Neuronal stem cell (in vitro differentiated cells): ENCODE measurements at places on chromosomes 2 and 18.

DNA sequence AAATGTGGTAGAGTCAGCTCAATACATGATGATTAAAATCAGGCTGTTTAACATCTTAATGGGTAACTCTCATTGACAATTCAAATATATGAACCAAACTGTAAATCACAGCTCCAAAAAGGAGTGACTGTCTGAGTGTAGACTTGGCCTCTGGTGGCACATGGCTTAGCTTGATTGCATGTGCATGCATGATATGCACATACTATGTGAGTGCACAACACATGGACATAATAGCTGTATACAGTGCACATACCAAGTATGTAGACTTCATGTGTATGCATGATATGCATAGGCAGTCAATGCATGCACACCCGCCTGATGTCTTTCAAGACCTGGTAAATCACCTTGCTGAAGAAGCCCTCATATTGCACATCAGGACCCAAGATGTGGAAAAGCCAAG is 252.0 kb upstream of the SOX11 start:
- DNase-seq: no peak

GRCh38 chr2:104863146-104863467 is 9.2 kb downstream of the POU3F3 start:
- no peak for DNase-seq

- DNase-seq: no peak
These were observed 51.1 kb downstream of the PAPOLG start for GRCh38 chr2:60806988-60807681.

GRCh38 chr18:32308493-32309120 is 118.8 kb downstream of the MEP1B start:
- no peak for DNase-seq

DNA sequence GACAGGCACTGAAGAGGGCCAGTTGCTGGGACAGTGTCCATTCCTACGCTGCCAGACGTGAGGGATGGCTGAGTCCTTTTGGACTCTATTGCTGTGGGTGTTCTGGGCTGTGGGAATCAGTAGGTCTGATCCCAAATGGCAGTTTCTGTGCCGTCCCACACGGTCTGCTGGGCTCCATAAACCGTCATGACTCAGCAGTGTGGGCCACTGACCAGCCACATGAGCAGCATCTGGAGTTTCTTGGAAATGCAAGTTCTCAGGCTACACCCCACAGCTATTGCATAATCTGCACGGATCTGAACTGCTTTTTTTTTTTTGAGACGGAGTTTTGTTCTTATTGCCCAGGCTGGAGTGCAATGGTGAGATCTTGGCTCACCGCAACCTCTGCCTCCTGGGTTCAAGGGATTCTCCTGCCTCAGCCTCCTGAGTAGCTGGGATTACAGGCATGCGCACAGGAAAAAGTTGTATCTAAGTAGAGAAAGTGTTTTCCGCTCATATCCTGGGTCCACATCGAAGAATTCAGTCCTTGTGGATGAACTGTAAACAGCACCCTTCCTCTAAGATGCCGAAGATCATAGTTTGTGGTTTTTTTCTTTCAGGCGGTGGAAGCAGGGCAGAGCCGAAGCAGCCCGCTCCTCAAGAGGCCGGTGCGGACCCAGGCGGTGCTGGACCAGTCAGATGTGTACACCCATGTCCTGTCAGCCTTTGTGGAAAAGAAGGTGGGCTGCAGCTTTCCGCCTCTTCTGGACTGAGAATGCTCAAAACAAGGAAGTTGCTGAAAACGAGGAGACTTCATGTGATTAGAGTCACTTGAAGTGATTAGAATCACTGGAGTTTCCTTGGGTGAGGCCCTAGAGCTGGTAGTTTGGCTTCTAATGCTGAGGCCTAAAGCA is 25.5 kb downstream of the RMC1 start:
- DNase-seq: no peak
